Smooth muscle cell of bladder (primary cell): ENCODE measurements at places on chromosomes 4 and X. TPM values are rescaled to one million over a fixed set of nuclear protein-coding genes. Genes with fewer than 3 reads are reported as not detected.

KLF8 gene
- total RNA-seq = 0.71 and 0.74 TPM in 2 replicates

ZBTB33 gene
- 6.8 and 9.2 TPM in 2 replicates for total RNA-seq

MAGEA2 gene
- total RNA-seq = under 0.01 TPM in 1 of 2 replicates, not detected in the other

TMEM47 gene
- total RNA-seq = 63.4 and 105 TPM in 2 replicates

DIAPH2 gene
- total RNA-seq = 11.6 and 13.8 TPM in 2 replicates

TNIP3 gene
- total RNA-seq = under 0.01 and 0.28 TPM in 2 replicates

IL2RG gene
- total RNA-seq = not detected in 2 replicates

UGT2A1 gene
- not detected in 2 replicates for total RNA-seq

SLC49A3 gene
- total RNA-seq = 2.7 and 4.8 TPM in 2 replicates

IL1RAPL1 gene
- total RNA-seq = 0.43 and 0.46 TPM in 2 replicates

AWAT2 gene
- not detected in 2 replicates for total RNA-seq

CXorf65 gene
- total RNA-seq = not detected in 2 replicates

ADH7 gene
- total RNA-seq = not detected in 2 replicates

MTNR1A gene
- not detected in 2 replicates for total RNA-seq

EPGN gene
- total RNA-seq = 0.85 and 4.8 TPM in 2 replicates

PAGE2 gene
- total RNA-seq = 0.71 TPM in 1 of 2 replicates, not detected in the other

CSTF2 gene
- total RNA-seq = 9.5 and 11.7 TPM in 2 replicates

FREM3 gene
- under 0.01 TPM in 1 of 2 replicates, not detected in the other for total RNA-seq

MAGED4B gene
- total RNA-seq = 25.2 and 38.0 TPM in 2 replicates

HELT gene
- total RNA-seq = not detected in 2 replicates

MED14 gene
- 7.5 and 9.9 TPM in 2 replicates for total RNA-seq

PASD1 gene
- not detected in 2 replicates for total RNA-seq

ADH1C gene
- 0.57 and 1.5 TPM in 2 replicates for total RNA-seq

VSIG1 gene
- under 0.01 TPM in 1 of 2 replicates, not detected in the other for total RNA-seq

BST1 gene
- total RNA-seq = 19.9 and 21.2 TPM in 2 replicates

GRPEL1 gene
- total RNA-seq = 29.4 and 41.4 TPM in 2 replicates

GLA gene
- 23.6 and 25.3 TPM in 2 replicates for total RNA-seq

MAGEB1 gene
- total RNA-seq = not detected in 2 replicates

INTS6L gene
- total RNA-seq = 3.6 and 4.2 TPM in 2 replicates

RAB40AL gene
- 0.14 and 0.37 TPM in 2 replicates for total RNA-seq

CCDC160 gene
- under 0.01 TPM in 1 of 2 replicates, not detected in the other for total RNA-seq

GRID2 gene
- not detected in 2 replicates for total RNA-seq

LNX1 gene
- total RNA-seq = 1.7 and 6.5 TPM in 2 replicates

SCML2 gene
- total RNA-seq = 0.65 and 0.71 TPM in 2 replicates

SH3TC1 gene
- total RNA-seq = 1.0 and 1.7 TPM in 2 replicates

RTL3 gene
- total RNA-seq = not detected in 2 replicates

GUCY1B1 gene
- 6.3 and 10.2 TPM in 2 replicates for total RNA-seq

MAGEC1 gene
- under 0.01 TPM in 1 of 2 replicates, not detected in the other for total RNA-seq

AP1AR gene
- 23.6 and 25.6 TPM in 2 replicates for total RNA-seq

KIT gene
- total RNA-seq = 0.37 and 0.43 TPM in 2 replicates

GSPT2 gene
- total RNA-seq = 4.6 and 5.4 TPM in 2 replicates

MYOZ2 gene
- total RNA-seq = 0.28 and 0.83 TPM in 2 replicates

FAM47E gene
- 0.28 and 1.4 TPM in 2 replicates for total RNA-seq

TMSB4X gene
- total RNA-seq = 10,963 and 11,105 TPM in 2 replicates

GPR34 gene
- total RNA-seq = not detected in 2 replicates

CT45A2 gene
- total RNA-seq = not detected in 2 replicates

MAP7D2 gene
- total RNA-seq = under 0.01 and 0.09 TPM in 2 replicates

HS6ST2 gene
- 0.14 TPM in 1 of 2 replicates, not detected in the other for total RNA-seq

DDIT4L gene
- 4.6 and 5.9 TPM in 2 replicates for total RNA-seq

SLC25A4 gene
- total RNA-seq = 4.1 and 10.5 TPM in 2 replicates

CENPVL1 gene
- not detected in 2 replicates for total RNA-seq

AMER1 gene
- 1.00 and 1.5 TPM in 2 replicates for total RNA-seq

RIBC1 gene
- 0.71 and 0.74 TPM in 2 replicates for total RNA-seq

RAB40A gene
- total RNA-seq = under 0.01 and 0.09 TPM in 2 replicates

FAM9C gene
- total RNA-seq = under 0.01 and 0.18 TPM in 2 replicates
